ENCODE measurements at places on chromosomes 11 and 22.

DNA sequence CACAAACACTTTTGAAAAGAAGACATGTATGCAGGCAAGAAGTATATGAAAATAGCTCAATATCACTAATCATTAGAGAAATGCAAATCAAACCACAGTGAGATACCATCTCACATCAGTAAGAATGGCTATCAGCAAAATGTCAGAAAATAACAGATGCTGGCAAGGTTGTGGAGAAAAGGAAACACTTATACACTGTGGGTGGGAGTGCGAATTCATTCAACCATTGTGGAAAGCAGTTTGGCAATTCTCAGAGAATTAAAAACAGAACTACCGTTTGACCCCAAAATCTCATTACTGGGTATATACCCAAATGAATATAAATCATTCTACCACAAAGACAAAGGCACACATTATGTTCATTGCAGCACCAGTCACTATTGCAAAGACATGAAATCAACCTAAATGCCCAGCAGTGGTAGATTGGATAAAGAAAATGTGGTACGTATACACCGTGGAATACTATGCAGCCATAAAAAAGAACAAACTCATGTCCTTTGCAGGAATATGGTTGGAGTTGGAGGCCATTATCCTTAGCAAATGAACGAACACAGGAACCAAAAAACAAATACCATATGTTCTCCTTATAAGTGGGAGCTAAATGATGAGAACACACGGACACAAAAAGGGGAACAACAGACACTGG lies 18.5 kb downstream of the MMP13 start:
- no peak overlapping the region for H3K27ac ChIP-seq
- H3K27me3 ChIP-seq: no peaks in the 10 kb centered on the region
- no peaks in the 10 kb centered on the region for H3K36me3 ChIP-seq
- no peak overlapping the region for H3K4me3 ChIP-seq

DNA sequence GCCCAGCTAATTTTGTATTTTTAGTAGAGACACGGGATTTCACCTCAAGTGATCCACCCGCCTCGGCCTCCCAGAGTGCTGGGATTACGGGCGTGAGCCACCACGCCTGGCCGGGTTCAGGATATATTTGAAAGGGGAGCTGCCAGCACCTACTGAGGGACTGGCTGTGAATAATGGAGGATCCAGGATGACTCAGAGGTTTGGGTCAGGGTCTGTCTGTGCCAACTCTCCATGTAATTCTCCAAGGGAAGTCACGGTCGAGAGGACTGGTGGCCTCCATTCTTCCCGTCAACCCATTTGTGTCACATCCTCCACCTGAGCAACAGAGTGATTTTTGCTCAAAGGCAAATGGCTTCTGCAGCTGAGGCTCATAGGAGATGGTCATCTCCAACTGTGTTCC lies 3.6 kb upstream of the ARRB1 start:
- H3K4me3 ChIP-seq: no peak overlapping the region

DNA sequence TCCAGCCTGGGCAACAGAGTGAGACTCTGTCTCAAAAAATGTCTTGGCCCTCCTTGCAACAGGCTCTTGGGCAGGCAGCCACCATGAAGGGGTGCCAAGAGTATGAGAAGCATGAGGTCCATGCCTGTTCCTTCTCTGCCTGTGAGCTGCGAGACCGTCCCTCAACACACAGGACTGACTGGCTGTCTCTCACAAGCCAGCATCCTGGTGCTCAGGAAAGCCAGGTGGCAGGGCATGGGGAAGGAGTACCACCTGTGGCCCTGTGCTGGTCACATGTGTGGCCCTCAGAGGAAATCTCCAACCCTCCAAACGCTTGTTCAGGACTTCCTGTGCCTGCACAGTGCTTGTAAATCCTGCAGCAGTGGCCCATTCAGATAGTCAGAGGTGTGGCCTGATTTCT lies 83.2 kb downstream of the ATXN10 start:
- no peaks in the 10 kb centered on the region for H3K27me3 ChIP-seq
- H3K4me1 ChIP-seq: peaks cover 16% of the 10 kb centered on the region
- peaks cover 8% of the 10 kb centered on the region for H3K36me3 ChIP-seq
- peak overlapping the region; percentile 43 for H3K27ac ChIP-seq

- H3K27ac ChIP-seq: no peak overlapping the region
- no peaks in the 10 kb centered on the region for H3K36me3 ChIP-seq
- peaks cover 21% of the 10 kb centered on the region for H3K4me1 ChIP-seq
- no peaks in the 10 kb centered on the region for H3K27me3 ChIP-seq
Observed at GRCh38 chr11:46944356-46945075, 8.0 kb downstream of the CSTPP1 start.

GRCh38 chr11:134691985-134692384 lies 279.9 kb upstream of the B3GAT1 start:
- DNase-seq: no peak
- H3K27me3 ChIP-seq: peaks cover 20% of the 10 kb centered on the region
- H3K36me3 ChIP-seq: no peaks in the 10 kb centered on the region

GRCh38 chr11:16871368-16871767 lies 132.9 kb downstream of the C11orf58 start:
- no peak overlapping the region for H3K27ac ChIP-seq
- peaks cover 25% of the 10 kb centered on the region for H3K4me1 ChIP-seq
- H3K4me3 ChIP-seq: no peak overlapping the region

DNA sequence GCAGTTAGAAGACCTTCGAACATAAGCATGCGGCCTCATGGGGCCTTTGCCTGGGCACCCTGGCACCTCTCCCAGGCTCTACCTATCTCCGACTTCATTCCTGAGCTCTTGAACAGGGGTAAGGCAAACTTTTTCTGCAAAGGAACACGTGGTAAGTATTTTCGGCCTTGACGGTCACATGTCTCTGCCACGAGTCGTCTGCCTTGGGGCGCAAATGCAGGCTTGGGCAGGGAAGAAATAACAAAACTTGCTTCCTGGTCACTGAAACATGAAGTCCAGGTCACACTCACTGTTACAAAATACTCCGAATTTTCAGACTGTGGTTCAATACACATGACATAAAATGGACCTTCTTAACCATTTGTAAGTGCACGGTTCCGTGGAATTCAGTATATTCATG lies 3.4 kb upstream of the ASCL2 start:
- H3K4me1 ChIP-seq: no peaks in the 10 kb centered on the region
- no peak overlapping the region for H3K4me3 ChIP-seq
- H3K27me3 ChIP-seq: peaks cover 48% of the 10 kb centered on the region
- H3K27ac ChIP-seq: no peak overlapping the region
- peaks cover under 1% of the 10 kb centered on the region for H3K36me3 ChIP-seq
- no peak for DNase-seq

DNA sequence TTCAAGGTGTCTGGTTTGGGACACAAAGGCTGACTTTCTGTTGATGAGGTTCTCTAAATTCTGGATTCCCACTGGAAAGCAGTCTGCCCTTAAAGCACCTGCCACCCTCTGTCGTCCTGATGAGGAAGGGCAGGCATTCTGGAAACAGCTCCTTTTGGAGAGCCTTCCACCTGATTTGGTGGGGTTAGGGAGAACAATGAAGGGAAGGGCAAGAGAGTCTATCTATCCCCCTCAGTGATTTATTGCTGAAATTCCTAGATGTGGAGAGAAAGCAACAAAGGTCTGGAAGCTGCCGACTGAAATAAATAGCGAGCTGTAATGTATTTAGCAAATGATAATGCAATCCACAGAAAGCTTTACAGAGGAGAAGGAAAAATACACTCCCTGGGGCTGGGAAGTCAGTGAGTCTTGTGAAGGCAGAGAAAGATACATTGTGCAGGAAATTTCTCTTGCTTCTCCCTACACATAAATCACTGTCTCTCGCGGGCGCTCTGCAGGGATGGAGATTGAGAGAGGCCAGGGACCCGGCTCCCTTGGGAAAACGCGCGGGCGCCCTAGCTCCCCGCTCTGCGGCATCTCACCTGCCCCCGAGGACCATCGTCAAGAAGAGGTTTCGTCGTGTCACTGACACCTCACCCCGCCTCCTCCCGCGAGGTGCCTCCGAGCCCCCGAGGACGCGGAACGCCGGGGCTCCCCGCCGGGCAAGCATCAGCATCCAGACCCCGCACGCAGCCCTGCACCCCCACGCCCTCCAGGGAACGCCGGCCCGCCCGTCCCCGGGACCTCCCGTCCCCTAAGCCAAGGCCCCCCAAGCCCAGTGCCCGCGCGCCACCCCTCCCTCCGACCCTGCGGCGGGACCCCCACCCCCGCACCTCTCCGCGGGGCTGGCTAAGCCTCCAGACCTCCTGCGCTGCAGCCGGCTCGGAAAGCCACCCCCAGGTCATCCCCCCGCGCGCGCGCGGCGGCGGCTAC lies 673 bp downstream of the CDON start:
- peak; percentile 28 for DNase-seq
- peak overlapping the region; percentile 92 for H3K4me3 ChIP-seq
- no peak overlapping the region for H3K27ac ChIP-seq
- no peaks in the 10 kb centered on the region for H3K36me3 ChIP-seq
- H3K4me1 ChIP-seq: peaks cover 34% of the 10 kb centered on the region

- peaks cover 14% of the 10 kb centered on the region for H3K36me3 ChIP-seq
- H3K27ac ChIP-seq: no peak overlapping the region
- no peaks in the 10 kb centered on the region for H3K27me3 ChIP-seq
Observed at GRCh38 chr11:78228467-78228866, 39.7 kb downstream of the USP35 start.

DNA sequence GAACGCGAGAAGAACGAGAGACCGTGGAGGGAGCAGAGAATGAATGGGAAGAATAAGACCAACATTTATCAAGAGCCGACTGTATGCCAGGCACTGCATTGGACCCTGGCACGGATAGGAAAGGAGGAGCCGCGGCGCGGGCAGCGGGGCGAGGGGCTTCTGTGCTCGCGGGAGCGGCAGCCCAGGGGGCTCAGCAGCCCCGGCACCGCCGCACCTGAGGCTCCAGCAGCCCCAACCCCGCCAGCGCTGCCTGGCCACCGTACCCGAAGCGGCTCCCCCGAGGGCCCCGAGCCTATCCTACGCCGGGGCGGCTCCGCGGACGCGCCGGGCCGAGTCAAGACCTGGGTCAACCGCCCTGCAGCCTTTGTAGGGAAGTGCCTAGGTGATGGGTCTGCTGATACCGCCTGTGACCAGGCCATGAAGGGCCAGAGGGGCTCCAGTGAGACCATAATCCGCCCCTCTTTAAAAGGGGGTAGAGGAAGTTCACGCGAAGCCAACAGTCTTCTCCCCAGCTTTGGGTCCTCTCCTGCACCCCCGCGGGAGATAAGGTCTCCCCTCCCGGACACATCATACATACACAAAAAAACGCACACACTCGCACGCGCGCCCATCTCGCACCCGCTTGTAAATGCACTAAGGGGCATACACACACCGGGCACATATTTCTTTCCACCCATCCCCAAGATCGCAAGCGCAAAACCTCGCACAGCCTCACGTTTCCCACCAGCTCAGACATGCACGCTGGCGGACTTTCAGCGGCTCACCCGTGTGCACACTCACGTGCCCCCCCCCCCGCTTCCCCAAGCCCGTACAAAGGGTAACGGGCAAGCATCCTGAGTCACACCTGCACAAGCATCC lies 935 bp upstream of the RTN4RL2 start:
- DNase-seq: no peak
- H3K4me3 ChIP-seq: peak overlapping the region; percentile 87
- peaks cover 41% of the 10 kb centered on the region for H3K4me1 ChIP-seq
- peaks cover 92% of the 10 kb centered on the region for H3K27me3 ChIP-seq

GRCh38 chr11:76339221-76339620 lies 41.7 kb downstream of the THAP12 start:
- H3K27me3 ChIP-seq: no peaks in the 10 kb centered on the region
- no peak overlapping the region for H3K4me3 ChIP-seq
- no peak overlapping the region for H3K27ac ChIP-seq
- no peak for DNase-seq

- DNase-seq: no peak
- H3K4me3 ChIP-seq: no peak overlapping the region
- H3K36me3 ChIP-seq: peaks cover 5% of the 10 kb centered on the region
- H3K27ac ChIP-seq: no peak overlapping the region
- H3K27me3 ChIP-seq: no peaks in the 10 kb centered on the region
Observed at GRCh38 chr11:112997857-112998466, 36.7 kb downstream of the NCAM1 start.

DNA sequence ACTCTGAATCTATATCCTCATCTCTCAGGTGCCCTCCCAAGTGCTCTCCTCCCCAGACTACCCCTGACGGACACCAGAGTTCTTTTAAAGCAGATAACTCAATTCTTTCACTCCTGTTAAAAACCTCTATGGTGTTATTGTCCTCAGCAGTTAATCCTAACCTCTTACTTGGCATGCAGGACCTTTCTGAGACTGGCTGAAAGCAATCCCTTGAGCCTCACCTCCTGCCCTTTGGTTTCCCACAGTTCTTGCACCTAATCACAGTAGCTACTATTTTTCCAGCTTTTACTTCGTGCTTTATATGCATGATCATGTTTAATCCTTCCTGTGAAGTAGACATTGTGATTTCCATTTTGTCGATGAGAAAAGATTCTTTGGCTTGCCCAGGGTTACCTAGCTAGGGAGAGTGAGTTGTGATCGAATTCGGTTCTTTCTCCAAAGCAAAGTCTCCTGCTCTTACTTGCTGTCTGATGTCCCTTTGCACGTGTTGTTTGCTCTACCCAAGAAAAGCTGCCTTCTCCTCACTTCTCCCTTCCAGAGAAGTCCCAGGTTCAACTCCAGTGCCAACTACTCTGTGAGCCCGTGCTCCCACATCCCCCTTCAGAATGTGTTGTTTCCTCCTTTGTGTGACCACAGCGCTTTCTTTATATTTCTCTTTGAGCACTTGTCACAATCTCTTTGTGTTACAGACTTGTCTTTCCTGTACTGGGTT lies 2.1 kb downstream of the UBE2L3 start:
- peak overlapping the region; percentile 95 for H3K4me3 ChIP-seq
- H3K27me3 ChIP-seq: no peaks in the 10 kb centered on the region
- no peak for DNase-seq
- no peaks in the 10 kb centered on the region for H3K36me3 ChIP-seq

- H3K36me3 ChIP-seq: no peaks in the 10 kb centered on the region
- peaks cover 14% of the 10 kb centered on the region for H3K4me1 ChIP-seq
- H3K27ac ChIP-seq: peak overlapping the region; percentile 92
- no peaks in the 10 kb centered on the region for H3K27me3 ChIP-seq
Observed at GRCh38 chr11:62652161-62653006, 718 bp downstream of the INTS5 start.

DNA sequence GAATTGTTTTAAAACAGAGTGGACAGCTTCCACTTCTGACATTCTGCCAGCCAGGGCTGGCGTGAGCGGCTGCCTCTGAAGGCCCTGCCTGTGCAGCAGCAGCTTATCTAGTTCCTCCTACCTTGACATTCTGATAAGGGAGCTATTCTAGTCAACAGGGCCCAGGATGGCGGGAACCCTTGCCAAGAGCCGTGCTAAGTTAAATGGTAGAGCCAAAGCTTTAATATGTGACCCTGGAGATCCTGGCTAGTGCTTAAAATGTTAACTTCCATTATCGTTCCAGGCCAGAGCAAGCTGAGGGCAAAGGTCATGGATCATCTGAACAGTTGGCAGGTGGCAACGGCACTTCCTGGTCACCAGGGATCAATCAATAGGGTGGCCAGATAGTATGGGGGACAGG lies 3.5 kb downstream of the KCNJ5 start:
- H3K27ac ChIP-seq: no peak overlapping the region
- H3K4me1 ChIP-seq: peaks cover 15% of the 10 kb centered on the region
- H3K36me3 ChIP-seq: no peaks in the 10 kb centered on the region
- no peak overlapping the region for H3K4me3 ChIP-seq

GRCh38 chr11:83436855-83437254 lies 150.7 kb upstream of the CCDC90B start:
- H3K27ac ChIP-seq: no peak overlapping the region
- H3K4me3 ChIP-seq: no peak overlapping the region
- DNase-seq: no peak
